ENCODE measurements at places on chromosomes 11 and 22.

DNA sequence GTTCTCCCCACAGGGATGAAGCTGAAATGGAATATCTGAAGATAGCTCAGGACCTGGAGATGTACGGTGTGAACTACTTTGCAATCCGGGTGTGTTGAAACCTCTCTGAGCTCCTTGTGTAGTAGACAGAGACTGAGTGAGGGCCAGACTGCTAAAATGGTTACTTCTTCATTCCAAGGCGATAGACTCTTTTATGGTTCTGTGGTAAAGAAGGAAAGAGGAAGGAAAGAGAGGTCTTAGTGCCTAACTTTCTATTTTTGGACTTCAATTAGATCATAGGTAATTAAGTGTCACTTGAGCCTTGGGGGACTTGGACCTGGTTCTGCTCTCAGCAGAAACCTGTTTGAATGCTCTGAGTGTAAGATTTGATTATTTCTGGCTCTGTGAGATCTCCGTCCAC, 54.7 kb downstream of the NF2 start:
- DNase-seq: peak; percentile 11

DNA sequence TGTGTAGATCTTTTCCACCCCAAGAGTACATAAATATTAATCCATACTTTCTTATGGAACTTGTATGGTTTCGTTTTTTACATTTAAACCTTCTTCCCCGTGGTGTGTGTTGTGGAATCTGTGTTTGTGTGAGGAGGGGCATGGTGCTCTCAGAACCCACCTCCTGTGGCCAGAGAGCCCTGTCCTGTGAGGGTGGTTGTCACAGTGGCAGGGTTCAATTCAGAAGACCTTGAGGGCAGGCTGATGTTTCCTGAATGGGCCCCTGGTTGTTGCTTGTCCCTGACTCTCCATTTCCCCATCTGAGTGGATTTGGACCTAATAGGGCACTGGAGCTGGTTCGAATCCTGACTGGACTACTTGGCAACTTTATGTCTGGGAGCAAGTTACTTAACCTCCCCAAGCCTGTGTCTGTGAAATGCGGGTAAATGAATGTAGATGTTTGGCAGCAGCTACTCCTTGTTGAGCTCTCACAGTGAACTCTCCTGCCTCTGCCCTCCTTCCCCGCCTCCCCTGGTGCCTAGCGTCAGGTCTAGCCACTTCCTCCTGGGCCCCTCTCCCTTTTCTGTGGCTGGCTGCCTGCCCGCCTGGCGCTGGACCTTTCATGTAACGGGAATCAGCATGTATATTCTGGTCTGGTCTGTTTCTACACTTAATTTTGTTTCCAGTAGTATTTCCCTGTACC, 7.3 kb downstream of the NEAT1 start:
- DNase-seq: no peak

GRCh38 chr11:112085822-112086421, 634 bp downstream of the TIMM8B start:
- DNase-seq: no peak

DNA sequence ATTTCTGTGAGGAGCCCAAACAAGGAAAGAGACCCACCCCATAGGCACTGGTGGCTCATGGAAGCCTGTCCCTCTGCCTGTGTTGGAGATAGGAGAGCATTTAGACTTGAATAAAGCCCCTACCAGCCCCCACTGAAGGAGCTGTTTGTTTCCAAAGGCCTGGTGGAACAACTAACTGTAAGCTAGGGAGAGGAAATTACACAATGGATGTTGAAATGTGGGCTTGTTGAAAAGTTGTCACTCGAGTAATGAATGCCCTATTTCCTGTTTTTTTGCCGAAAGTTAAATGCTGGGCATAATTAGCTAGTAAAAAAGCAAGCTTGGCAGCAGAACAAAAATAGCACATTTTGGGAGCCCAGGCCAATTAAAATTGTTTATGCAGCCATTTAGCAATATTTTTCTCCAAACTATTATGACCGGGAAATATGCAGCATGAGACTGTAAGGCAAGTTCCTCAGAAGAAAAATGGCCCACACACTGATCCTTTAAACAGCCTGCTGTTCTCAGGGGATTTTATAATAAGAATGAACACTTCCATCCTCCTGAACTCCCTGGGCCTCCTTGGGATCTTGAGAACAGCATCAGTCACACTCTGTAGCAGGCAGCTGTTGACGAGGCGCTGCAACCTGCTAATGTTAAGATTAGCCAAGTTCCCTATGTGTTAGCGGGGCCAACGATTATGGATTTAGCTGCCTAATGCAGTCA, 38.6 kb upstream of the LMO2 start:
- no peak for DNase-seq

GRCh38 chr11:32792111-32792947, 2.1 kb downstream of the CCDC73 start:
- no peak for DNase-seq

DNA sequence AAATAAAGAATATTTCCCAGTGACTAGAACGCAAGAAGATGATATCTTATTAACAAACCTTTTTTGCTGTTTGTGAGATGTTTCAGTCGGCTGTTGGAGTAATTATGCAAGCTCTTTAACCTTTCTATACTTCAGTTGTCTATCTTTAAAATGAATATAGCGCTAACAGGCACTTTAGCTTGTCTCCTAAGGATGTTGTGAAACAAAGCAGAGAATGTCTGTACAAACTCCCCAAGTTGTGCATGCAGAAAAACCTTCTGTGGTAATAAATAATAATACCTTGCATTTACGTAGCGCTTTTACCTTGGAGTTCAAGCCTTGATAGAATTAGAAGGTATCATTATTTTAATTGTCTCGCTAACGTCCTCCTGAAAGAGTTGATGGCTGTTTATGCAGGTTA, 1.9 kb upstream of the KDM2A start:
- DNase-seq: no peak
